ENCODE measurements at places on chromosomes 3 and 15. TPM values are rescaled to one million over a fixed set of nuclear protein-coding genes. Genes with fewer than 3 reads are reported as not detected.

TPRG1 gene
- polyA plus RNA-seq: 1.00 TPM

CHST13 gene
- polyA plus RNA-seq: 95.9 TPM

ANKRD34C gene
- polyA plus RNA-seq: not detected

ARPIN gene
- polyA plus RNA-seq: 16.3 TPM

TMC3 gene
- polyA plus RNA-seq: not detected

AP4E1 gene
- 3.8 TPM for polyA plus RNA-seq

KNL1 gene
- 8.4 TPM for polyA plus RNA-seq

KBTBD13 gene
- polyA plus RNA-seq: not detected

Data from small intestine (tissue), 16 donors.